ENCODE measurements at places on chromosomes 5 and 9.

DNA sequence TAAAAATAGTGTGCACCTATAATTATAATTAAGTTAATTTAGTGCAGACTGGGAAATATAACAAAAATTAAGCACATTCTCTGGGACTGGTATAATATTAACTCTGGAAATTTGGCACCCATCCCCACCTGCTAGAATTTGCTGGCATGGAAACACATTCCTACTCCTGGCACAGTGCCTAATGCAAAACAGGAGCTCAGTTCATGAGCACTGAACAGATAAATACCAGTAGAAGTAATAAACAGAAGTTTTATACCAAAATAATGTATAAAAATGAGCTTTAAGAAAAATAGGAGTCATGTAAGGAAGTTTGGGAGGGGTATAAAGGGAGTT, 23.7 kb upstream of the NPR3 start:
- no peak for DNase-seq

- no peak for DNase-seq
Measured at GRCh38 chr5:10351199-10351905, 2.1 kb upstream of the MARCHF6 start.

GRCh38 chr5:80653502-80653901, 950 bp upstream of the MSH3 start:
- no peak for DNase-seq

DNA sequence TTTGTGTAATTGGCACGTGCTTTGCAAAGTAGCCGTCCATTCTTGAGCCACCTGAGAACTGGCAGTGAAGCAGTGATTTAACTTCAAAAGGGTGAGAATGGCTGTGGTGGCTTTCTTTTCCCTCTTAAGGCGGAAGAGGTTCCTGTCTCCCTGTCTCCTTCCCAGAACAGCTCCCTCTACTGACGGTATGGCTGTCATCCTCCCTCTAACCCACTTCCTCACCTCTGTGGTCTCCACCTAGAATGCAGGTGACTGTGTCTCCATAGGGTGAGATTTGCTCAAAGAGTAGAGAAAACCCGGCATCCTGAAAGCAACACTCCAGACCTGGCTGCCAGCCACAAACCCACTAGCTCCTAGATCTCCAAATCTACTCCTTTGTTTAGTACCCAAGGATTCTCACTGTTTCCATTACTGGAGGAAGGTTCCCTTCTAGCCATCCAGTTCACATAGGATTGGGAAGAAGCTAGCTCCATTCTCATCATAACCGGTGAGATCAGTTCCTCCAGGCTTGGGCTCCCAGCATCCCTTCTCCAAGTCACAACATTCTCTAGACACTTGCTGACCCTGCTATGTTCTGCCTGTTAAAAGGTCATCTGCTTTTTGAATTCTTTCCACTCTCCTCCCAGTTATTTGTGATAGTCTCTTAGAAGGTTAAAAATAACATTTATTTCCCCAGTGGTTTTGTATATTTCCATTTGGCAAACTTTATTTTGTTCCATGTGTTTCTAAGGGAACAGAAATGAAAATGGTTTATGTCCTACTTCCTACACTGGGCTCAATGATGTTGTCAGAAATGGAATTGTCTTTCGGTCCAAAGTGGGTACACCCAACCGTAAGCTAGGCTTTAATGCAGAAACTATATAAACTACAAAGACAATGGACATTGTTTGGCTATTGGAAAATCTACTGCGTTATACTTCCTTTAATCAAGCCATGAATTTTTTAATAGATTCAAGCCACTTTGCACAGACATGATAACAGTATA, 269.4 kb downstream of the CWC27 start:
- DNase-seq: no peak

GRCh38 chr5:78587775-78588291, 60.7 kb downstream of the LHFPL2 start:
- no peak for DNase-seq

- no peak for DNase-seq
Measured at GRCh38 chr9:109792951-109793546, 13.1 kb downstream of the PALM2AKAP2 start.

- DNase-seq: no peak
Measured at GRCh38 chr9:131395157-131396098, 1.5 kb downstream of the PRRC2B start.

GRCh38 chr5:120456006-120456405, 8.1 kb upstream of the PRR16 start:
- DNase-seq: no peak

DNA sequence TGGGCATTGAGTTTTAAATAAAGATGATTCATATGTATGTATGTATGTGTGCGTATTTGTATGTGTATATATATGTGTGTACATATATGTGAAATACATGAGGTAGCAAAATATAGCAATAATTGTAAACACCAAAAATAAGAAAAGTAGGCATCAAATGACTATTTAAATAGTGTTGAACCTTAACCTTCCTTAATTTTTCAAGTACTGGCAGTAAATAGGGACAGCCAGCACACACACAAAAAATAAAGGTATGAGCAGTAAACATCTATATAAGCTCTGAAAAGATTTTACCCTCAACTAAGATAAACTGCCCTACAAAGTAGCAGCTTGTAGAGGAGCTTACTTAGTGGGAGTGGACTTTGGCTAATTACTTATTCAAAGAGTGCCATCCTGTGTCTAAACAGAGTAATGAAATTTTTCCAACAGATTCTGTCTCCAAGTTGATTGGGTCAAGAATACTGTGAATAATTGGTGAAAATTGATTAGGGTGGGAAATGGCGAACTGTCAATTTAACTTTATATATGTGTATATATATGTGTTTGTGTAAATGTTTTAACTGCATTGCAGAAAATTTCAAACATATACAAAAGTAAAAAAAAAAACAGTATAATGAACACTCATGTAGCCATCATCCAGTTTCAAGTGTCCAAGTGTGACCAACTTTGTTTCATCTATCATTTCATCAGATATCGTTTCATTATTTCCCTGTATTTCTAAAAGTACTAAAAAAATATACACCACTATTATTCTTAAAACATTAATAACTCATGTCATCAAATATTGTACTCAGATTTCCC, 2.0 kb upstream of the ADAMTS6 start:
- DNase-seq: no peak

GRCh38 chr5:163248333-163248732, 189.1 kb upstream of the CCNG1 start:
- DNase-seq: no peak

DNA sequence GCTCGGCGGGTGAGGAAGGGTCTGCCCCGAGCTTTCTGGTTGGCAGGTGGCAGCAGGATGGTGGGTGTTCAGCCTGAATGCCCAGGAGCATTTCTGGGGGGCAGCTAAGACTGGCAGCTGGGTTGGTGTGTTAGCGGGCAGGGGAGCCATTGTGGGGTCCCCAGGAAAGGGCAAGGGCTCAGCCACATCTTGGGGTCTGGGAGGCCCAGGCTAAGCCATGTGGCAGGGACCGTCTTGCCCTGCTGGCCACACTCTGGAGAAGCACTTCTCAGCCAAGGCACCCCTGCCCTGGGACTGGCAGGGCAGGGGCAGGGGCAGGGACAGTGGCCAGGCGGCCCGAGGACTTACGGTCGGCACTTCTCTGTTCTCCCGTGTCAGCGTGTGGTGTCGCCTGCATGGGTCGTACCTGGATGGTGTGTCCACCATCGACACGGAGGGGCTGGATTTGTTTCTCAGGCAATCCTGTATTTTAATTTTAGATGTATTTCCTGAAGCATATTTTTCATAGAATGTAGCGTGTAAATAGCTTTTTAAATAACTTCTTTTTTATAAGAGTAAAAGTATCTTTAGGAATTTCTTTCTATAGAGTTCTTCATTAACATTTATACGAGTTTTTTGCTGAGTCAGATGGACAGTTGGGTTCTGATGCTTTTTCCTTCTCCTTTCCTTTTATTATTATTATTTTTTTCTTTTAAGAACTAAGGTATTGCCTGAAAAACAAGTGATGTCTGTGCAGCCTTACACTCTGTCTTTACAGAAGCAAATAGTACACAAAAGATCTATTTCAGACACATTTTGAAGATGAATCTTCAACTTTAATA, 102.0 kb downstream of the PHF2 start:
- DNase-seq: no peak

GRCh38 chr5:121424976-121425375, 426.7 kb upstream of the FTMT start:
- no peak for DNase-seq

DNA sequence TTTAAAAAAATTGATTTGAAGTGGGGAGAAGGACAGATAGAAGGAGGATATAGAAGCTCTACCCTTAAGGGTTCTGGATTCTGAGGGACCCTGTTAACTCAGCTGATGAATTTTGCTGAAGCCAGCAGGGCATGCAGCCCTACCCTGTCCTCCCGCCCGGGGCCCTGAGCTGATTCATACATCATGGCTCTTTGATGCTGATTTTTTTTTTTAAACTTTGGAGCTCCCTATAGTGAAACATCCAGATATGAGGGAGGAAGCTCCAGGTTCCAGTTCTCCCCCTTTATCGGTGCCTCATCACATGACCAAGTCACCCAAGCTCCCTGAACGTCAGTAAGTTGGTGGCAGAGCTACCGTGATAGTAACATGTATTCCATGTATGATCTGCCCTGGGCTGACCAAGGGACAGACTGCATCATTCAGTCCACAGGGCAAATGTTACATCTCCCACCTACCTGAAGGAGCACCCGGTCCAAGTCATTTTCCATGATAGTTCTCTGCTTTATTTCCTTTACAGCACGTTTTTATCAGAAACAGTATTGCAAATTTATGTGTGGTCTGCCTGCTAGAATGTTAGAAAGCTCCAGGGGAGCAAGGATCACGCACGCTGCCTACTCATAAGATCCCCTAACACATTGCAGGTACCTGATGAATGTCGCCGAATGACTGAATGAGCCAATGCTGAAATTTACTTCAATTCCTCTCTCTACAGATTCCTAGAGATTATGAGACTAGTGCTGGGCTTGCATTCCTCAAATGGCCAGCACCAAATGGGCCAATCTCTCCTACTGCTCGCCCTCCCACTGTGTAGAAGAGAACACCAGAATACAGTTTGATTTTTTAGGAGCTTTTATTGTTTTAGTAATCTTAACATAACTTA, 25.9 kb downstream of the SPARC start:
- DNase-seq: no peak

- no peak for DNase-seq
Measured at GRCh38 chr9:94697972-94698581, 28.4 kb upstream of the AOPEP start.
